ENCODE measurements at places on chromosomes 12 and 14.

DNA sequence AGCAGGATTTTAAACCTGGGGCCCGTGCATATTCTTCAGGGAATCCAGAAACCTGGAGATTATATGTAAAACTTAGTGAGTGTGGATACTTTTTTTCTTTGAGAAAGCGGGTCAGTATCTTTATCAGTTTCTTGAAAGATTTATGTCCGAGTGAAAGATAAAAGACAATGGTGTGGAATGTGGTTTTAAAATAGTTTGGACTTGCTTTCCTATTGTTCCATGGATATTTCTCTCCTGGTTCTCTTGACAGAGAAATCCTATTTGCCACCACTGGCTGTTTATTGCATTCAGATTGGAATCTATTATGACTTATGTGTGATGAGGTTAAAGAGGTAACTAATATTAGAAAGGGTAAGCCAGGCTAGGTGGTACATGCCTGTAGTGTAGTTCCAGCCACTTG lies 27.4 kb downstream of the KTN1 start:
- no peak for DNase-seq

- DNase-seq = no peak
Observed at GRCh38 chr12:115158816-115159215, 474.8 kb upstream of the TBX3 start.

GRCh38 chr12:67751381-67751928 lies 102.9 kb downstream of the DYRK2 start:
- DNase-seq = no peak

DNA sequence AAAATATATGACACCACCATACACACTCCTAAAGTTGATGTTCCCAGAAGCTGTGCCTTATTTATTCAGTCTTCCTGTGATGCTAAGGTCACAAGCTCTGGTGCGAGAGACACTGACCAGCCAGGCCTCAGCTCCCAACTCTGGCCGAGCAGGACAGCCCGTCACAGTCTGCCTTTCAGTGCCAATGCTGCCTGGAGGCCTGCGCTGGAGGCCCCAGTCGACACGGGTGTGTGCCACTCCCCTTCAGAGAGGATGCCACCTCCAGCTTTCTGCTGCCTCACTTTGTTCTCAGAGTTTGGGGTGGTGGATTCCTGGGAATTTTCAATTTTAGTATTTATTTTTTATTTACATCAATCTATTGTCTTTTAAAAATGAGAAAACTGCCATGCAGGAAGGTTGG lies 7.3 kb upstream of the PAPLN start:
- no peak for DNase-seq

DNA sequence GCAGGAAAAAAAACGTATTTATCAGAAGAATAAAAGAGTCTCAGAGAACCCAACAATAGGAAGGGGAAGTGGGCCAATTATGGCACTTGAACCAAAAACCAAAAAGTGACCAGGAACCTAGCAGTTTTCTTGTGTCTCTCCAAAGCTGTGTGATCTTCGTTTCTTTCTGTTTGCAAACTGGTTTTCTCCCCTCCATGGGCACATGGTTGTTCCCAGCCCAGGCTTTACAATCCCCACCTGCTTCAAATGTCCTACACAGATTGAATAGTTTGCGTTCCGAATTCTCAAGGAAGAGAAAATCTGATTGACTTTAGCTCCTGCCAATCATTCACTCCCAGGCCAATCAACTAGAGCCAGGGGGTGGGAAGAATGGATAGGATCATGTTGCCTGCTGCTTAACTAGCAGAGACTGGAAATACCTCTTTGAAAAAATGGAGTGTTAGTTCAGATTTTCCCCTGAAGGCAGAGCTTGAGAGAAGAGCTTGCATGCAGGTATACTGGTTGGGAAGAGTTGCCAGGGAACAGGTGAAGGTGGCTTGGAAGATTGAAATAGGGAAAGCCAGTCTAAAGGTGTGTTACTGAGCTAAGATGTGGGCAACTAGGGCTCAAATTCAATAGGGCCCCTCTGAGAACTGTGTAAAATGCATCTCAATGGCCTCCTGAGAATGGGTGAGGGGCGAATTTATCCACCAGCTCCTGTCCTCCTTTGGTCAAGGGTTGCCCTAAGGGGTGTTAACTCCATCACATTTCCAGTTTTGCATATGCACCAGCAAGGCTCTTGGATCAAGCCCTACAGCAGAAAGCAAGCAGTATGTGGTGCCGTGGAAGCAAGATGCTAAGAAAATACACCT lies 106.4 kb upstream of the SRRM4 start:
- no peak for DNase-seq

GRCh38 chr12:42296503-42297109 lies 29.3 kb downstream of the ZCRB1 start:
- no peak for DNase-seq

DNA sequence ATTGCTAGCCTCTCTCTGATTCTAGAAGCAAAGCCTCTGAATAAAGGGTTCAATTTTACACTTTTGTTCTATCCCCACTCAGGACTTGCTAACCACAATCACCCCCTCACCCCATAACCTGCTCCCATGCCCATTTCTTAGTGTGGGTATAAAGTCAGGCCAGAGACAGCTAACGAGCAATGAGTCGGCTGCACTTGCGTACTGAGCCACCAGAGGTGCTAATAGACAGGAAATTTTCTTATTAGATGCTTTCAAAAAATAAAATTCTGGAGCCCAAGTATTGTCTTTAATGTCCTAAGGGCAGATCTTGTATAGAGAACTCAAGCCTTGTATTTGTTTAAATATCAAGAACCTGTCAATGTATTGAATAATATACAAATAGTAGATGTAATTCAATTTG lies 256.9 kb downstream of the SYT1 start:
- DNase-seq = no peak

GRCh38 chr12:109670731-109671130 lies 42.9 kb upstream of the FAM222A start:
- no peak for DNase-seq

DNA sequence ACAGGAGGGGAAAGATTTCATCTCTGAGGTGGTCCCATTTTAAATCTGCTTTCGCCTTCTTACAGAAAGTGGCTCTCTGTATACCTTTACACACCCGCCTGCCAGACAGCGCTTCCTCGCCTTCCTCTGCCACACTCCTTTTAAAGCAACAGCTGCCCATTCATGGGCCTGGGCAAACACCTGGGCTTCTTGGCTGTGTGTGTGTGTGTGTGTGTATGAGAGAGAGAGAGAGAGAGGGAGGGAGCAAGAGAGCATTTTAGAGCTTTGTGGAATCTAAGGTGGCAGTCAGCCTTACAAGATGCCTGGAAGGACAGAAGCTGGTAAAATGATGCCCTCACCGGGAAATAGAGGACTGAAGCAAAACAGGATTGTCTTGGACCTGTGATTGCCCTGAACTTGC lies 20.0 kb downstream of the PTHLH start:
- DNase-seq = no peak

DNA sequence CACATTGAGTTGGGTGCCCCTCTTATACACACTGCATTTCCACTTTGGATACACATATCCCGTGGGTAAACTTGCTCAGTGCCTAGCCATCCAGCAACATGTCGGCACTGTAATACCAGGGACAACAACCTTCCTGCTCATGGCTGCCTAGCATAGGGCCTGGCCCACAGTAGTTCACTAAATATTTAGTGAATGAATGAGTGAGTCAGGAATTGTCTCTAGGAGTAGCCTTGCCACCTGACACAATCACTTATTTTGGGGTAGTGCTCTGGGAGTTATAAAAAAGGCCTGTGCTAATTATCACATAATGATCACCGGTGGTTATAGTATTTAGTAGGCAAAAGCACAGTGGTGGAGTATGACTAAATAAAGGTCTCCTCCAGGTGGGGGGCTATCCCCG lies 8.5 kb upstream of the NUMB start:
- no peak for DNase-seq

DNA sequence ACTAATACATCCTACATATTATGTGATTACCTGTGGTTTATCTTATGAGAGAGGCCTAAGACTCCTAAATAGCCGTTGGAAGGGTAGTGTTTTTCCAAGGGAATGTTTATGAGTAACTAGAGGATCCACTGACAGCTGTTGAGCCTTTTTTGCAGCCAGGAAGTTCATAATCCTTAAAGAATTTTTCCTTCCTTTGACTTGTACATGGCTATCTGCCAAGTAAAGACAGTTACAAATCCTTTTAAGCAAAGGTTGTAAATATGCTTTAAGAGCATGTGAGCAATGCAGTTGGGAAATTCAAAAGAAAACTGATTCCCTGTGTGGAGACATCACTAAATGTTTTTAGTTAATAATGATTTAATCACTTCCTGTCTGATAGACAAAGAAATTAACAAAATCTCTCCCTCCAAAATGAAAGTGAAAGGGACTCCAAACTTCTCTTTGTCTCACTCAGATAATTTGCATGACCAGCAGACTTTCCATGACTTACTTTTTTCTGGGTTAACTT lies 333.8 kb downstream of the PDZRN4 start:
- no peak for DNase-seq

GRCh38 chr14:93566065-93566693 lies 135.4 kb downstream of the UNC79 start:
- no peak for DNase-seq

GRCh38 chr14:81178063-81178462 lies 42.7 kb downstream of the GTF2A1 start:
- DNase-seq = no peak

GRCh38 chr12:10174986-10175614 lies 3.2 kb upstream of the OLR1 start:
- no peak for DNase-seq

DNA sequence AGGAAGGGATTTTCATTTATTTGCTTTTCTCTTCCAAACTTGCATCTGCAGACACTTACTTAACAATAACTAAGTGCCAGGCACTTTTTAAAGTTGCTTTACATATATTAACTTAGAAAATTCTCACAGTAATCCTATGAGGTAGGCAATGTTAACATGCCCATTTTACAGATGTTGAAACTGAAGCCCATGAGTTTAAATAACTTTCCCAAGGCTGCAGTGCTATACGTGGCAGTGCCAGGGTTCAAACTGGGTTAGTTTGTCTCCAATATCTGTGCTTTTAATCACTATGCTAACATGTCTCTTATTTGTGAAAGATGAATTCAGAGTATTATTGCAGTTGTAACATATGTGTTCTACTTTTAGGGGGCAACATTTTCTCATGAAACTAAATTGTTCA lies 29.9 kb downstream of the PUS7L start:
- no peak for DNase-seq

DNA sequence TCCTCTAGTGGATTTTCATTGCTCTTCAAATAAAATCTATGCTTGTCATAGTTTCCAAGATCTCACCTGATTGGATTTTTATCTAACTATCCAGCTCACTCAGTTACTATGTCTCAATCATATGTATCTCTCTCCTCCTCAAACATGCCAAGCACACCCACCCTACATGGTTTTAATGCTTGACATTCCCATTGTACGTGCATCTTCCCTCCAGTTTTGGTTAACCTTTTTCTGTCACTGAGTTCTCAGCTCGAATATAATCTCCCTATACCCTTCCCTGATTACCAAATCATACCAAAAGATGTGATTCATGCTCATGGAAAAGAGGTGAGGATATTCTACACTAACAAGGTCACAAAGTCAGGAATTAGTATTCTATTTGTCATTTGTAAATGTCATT lies 12.0 kb upstream of the PTPRQ start:
- DNase-seq = no peak

DNA sequence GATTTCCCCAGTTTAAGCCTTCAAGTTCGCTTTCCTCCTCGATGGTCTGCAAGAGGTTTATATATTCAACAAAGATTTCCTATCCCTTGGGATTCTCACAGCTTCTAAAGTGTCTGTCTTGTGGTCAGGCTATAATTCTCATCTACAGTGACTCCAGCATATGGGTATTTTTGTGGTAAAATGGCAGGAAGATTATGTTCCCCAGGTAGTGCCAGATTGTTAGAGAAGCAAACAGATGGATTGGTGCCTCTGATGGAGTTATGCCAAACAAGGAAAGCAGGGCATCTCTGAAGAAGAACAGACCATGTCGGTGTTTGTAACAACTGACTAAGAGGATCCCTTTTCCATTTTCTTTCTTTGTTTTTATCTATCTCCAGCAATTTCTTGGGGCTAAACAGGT lies 5.5 kb upstream of the CCDC175 start:
- DNase-seq = no peak

GRCh38 chr12:126488806-126489205 lies 1423.6 kb downstream of the AACS start:
- no peak for DNase-seq

- no peak for DNase-seq
Observed at GRCh38 chr14:36281309-36281708, 39.1 kb downstream of the MBIP start.

DNA sequence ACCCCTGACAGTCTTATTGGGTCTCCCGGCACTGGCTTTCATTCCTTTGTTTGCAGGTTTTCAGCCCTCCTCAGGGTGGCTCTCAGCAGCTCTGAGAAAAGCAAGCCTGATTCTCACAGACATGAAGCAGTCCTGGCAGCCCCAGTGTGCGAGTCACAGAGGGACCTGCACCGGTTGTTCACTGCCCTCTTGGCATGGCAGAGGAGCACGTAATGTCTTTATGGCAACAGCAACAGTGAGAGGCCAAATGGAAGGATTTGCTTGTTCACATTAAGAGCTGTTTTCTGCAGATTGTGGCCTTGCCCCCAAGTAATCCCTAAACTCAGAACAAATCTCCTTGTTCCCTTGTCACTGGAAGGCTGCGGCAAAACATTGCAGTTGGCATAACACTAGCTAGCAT lies 3.4 kb downstream of the KCNA5 start:
- no peak for DNase-seq

DNA sequence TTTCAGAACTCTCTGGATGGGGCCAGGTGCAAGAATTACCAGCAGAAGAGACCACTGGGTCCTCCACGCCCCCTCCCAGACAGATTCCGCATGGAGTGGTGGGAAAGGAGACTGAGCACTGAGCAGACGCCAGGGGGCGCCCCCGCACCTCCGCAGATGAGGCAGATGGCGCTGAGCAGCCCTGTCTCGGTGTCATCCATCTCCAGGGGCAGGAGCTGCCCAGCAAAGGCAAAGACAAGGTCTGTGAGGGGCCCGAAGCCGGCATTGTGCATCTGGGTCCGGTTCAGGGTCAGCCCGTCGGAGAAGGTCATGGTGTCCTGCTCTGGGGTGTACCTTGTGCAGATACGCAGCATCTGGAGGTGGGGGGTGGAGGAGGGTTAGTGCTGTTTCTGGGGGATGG lies 6.3 kb upstream of the ITGB7 start:
- peak; percentile 76 for DNase-seq

DNA sequence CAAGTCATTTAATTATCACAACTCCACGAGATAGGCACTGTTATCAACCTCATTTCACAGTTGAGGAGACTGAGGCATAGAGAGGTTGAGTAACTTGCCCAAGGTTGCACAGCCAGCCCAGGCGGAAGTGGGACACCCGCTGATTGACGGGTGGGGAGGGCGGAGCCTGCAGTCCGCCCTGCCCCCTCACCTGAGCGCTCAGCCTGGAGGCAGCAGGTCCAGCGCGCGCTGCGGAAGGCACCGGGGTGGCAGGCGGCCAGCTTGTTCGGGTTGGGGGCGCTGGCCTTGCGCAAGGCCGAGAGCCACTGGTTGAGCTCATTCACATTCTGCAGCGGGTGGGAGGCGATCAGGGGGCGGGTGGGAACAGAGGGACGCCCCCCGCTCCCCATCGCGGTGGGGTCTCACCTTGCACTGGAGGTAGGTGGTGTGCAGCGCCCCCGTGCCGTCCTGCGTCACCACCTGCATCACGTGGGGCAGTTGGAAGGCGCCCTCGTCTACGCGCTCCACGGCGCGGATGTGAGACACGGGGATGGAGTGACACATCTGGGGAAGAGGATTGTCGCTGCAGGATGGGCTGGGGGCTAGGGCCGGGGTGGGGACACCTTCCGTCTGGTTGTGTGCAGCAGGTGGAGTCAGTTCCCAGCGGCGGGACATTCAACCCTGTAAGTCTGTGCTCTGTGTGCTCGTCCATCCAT lies 31.7 kb downstream of the RASAL1 start:
- peak; percentile 64 for DNase-seq

All from central memory CD4-positive, alpha-beta T cell (primary cell).